Stimulated activated CD8-positive, alpha-beta memory T cell treated with anti-CD3 and anti-CD28 coated beads, Interleukin-12 subunit alpha, Interleukin-12 subunit beta, amount 100 ng/mL, for 1 hour (primary cell): ENCODE measurements at places on chromosomes 6 and 20.

- DNase-seq, result no peak
Measured at GRCh38 chr6:6284221-6284966, 36.1 kb downstream of the F13A1 start.

DNA sequence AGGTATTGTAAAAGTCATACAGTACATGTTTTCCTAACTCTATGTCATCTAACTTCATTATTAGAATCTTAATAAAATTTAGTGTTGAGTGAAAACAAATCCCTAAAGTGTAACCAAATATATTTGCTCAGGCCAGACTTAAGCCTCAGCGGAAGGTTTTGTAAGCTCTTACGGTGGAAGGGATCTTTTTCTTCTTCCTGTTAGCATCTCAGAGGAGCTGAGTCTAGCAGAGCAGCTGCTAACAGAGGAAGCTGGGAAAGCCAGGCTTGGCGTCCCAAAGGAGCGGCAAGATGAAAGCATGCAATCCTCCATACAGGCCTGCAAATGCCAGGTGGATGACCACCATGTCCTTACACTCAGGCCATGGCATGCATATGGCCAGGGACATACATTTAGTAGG is 72.4 kb downstream of the ADTRP start:
- no peak for DNase-seq

- DNase-seq, result no peak
Measured at GRCh38 chr6:148547110-148547509, 199.7 kb upstream of the UST start.

DNA sequence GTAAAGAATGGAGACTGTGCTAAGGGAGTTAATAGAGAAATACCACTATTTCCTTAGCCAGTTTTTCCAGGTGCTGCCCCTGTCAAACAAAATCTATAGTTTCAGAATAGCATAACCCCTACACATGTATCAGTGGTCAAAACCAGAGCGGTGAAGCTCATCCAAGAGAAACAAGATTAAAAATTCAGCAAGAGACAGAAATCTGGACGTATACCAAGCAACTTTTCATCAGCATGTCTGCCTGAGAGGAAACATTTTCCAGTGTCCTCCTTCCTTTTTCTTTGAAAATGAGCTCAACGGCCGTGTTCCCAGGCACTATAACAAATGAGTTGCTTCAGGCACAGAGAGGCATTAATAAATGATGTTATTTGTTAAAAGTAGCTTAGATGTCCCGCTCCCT is 416.5 kb downstream of the BCKDHB start:
- no peak for DNase-seq

DNA sequence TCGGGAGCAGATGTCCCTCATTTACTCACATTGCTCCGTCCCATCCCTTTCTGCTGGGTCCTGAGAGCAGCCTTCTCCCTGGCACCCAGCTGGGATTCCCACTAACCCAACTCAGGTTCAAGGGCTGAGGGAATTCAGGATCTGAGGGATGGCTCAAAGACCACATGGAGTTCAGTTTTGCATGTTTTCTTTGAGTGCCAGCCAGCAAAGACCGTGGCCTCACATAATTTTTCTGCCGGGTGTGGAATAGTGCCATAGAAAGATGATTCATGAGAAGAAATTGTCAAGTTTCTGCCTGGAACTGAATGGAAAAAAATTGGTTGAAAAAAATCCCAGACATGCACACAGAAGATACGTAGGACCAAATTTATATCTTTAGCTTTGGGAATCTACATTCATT is 168.6 kb downstream of the CD83 start:
- no peak for DNase-seq

DNA sequence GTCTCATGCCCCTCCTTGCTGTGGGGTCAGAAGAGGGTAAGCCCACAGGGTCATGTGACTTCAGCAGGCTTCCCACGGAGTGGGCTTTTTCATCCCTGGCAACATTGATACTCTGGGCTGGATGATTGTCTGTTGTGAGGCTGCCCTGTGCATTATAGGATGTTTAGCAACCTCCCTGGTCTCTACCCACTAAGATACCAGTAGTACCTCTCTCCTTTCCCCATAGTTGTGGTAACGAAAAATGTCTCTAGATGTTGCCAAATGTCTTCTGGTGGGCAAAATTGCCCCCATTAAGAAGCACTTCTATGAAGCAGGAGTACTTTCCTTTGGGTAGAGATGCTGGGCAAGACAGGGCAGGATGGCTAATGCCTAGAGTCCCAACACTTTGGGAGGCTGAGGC is 232.5 kb upstream of the ZNF217 start:
- no peak for DNase-seq

- DNase-seq, result no peak
Measured at GRCh38 chr6:83862776-83863471, 3.4 kb downstream of the CYB5R4 start.

DNA sequence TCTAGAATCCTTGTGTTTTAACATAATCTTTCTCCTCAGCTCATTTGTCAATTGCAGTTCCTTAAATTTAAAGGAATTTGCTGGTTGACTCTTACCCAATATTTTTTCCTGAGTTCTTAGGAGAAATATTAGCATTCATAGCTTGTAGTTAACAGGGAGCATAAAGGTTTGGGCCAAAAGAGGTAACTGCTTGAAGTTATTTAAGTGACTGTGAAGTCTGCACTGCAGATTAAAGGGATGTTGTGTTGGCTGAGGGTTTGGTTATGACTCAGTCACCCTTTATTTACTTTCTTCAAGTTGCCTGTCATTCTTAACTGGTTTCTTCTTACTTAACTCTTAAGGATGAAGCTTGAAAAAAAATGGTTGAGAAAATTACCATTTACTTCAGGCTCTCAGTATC is 220.3 kb upstream of the LAMP5 start:
- no peak for DNase-seq

GRCh38 chr20:44091026-44091425 is 96.0 kb downstream of the JPH2 start:
- no peak for DNase-seq

- DNase-seq, result no peak
Measured at GRCh38 chr20:24535941-24536730, 66.7 kb downstream of the SYNDIG1 start.

DNA sequence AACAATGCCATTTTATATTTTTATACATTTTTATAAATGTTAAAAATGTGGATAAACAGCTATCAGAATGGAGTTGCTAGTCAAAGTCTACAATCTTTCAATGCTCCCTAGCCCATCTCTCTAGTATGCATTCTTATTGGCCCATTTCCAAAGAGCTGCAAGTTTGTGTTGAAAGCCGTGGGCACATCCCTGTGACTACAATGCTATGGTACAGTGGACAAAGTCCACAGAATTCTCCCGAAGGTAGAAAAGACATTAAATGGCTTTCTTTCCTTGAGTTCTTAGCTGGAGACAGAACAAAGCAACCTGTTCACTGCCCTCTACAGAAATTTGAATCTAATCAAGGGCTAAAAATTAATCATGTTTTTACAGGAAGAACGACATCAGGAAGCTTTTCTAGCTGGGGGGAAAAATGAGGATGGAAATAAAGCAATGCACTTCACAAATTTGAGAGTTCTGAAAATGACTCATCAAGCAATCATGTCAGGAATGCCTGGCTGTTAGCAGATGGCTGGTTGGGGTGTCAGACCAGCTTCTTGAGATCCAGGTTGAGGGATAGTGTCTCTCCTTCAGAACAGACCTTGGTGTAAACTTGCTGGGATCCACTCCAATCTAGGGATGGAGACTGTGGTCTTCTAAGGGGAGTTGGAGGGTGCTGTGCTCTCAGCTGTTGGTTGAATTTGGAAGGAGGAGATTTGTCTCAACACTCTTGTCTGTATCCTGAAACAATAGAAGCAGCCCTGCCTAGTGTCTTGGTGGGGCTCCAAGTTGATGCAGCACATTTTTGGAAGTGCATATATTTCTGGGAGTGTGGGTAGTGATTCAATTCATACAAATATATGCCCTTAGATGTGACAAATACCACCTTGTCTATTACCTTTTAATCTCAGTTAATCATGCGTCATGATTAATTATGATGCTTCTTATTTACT is 143.4 kb upstream of the PHACTR1 start:
- DNase-seq, result no peak

- DNase-seq, result no peak
Measured at GRCh38 chr6:166285233-166285632, 23.0 kb downstream of the PRR18 start.

DNA sequence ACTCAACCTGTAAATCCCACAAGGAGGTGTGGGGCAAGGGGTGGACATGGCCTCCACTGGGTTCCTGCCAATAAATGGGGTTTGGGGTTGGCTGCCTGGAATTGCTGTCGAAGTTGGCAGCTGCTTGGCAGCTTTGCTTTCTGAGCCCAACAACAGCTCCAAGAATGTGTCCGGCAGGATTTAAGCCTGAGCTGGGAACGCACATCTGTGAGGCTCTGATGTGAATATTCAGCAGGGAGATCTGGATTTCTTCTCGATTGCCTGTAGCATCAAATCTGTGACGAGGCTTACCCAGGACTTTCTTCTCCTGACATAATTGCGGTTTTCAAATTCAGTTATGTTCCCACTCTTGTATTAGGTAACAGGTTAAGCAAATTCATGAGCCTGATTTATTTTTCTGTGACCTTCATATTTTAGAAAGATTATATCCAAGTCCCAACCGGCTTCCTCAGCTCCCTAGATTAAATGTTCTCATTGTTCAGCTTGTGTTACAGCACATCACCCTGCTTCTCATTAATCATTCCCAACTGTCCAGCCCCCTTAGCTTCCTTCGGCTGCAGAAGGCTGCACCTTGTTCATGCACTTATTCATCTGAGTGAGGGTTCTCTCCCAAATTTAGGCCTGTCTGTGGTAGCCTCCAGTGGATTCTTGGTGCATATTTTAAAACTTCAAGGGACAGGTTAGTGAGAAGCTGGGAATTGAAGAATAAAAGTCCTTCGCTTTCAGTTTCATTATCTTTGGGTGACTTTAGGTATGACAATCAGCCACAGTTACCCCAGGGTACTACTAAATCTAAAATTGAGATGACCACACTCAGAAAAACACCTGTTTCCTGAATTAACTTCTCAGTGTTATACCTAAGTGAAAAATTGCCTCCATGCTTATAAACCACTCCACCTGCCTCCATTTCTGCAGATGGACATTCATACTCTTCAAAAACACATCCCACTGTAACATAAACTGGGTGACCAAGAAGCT is 310.0 kb downstream of the ESR1 start:
- no peak for DNase-seq

DNA sequence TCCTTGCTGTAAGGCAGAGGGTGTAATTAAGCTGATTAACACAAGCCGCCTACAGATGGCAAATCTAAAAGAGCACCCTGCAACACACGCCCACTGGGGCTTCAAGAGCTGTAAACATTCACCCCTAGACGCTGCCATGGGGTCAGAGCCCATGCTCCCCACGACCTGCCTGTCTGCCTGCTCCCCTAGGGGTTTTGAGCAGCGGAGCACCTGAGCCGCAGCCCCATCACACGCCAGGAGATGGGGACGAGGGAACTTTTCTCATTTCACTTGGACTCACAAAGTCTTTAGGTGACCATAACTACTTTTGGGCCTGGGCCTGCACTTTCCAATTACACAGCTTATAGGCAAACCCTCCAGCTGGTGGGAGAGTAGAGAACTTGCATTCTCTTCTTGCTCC is 99.0 kb upstream of the SOX4 start:
- no peak for DNase-seq

GRCh38 chr6:134177236-134177635 is 124.8 kb upstream of the SLC2A12 start:
- DNase-seq, result no peak

- DNase-seq, result no peak
Measured at GRCh38 chr6:16760516-16761470, at the start of gene ATXN1. Gene ATXN1 (minus strand): TSS chr6:16761460.

- no peak for DNase-seq
Measured at GRCh38 chr6:142612956-142613355, 311.1 kb downstream of the ADGRG6 start.

DNA sequence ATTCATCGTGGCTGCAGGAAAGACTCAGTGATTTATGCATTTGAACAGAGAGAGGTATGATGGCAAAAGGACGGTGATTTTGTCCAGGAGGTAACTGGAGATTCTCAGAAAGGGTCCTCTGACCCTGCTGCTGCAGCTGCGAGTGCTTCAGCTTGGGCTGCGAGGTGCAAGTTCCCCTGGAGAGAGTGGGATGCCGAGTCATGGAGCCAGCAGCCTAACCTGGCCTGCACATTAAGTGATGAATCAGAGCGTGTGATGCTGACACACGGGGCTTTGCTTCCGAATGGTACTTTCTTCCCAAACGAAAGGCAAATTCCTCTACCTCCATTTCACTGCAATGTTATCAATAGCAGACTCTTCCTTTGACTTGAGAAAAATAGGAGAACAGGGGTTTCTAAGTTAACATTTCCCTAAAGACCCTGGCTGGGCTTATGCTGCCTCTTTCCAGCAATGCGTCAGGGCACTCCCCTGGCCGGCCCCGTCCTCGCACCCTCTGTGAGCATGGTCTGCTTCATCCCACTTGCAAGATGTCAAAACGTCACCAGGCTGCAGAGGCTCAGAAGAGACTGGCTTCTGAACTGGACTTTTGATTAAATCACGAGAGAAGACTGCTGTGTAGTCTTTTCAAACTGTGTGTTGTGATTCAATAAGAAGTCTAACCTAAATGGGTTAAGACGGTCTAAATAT is 628.0 kb upstream of the AGPAT4 start:
- DNase-seq, result no peak

- no peak for DNase-seq
Measured at GRCh38 chr20:11952639-11953038, 34.9 kb downstream of the BTBD3 start.

- DNase-seq, result no peak
Measured at GRCh38 chr6:14456941-14457340, 339.4 kb downstream of the CD83 start.

DNA sequence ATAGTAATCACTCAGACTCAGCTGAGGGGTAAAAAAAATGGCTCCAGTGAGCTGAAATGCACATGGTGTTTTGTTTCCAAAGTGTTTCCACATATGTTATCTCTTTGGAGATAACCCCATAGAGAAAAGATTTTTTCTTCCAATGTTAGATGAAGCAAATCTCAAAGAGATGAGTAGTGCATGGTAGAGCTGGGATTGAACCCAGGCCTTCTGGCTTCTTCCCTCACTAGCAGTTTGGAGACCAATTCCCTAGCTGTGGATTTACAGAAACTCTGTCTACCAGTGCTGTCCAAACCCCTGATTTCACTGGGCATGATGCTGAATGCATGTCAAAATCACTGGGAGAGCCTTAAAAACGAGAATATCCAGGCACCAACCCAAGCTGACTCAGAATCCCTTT is 165.1 kb downstream of the LRFN2 start:
- no peak for DNase-seq
